Activated CD8-positive, alpha-beta memory T cell treated with anti-CD3 and anti-CD28 coated beads for 24 hours (primary cell): ENCODE measurements at places on chromosomes 3 and 15.

DNA sequence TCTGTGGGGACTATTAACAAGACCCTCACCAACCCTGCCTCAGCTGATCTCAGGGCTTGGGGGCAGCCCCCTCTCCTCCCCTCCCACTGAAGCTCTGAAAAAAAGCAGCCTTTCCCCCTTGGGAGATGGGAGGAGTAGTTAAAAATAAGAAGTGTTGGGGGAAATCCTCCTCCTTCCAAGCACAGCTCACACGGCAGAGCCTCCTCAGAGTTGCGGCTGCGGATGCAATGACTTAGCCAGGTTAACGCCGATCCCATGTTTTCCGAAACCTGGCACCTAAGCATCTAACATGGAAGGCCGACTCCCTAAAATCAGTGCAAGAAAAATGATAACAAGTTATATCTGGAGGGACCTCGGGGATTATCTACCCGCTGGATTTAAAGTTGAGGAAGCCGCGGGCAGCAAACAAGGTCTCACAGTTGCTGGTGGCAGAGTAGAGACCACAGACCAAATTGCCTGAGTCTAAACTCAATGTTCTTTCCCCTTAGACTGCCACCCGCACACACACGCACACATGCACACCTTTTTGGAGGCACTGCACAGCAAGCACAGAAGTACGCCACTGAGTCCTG is 1.1 kb upstream of the TPM1 start:
- DNase-seq = no peak

- peak; percentile 64 for DNase-seq
These were observed 1.6 kb downstream of the EIF4A2 start for GRCh38 chr3:186784820-186785494.

- peak; percentile 63 for DNase-seq
These were observed 50.0 kb downstream of the RLBP1 start for GRCh38 chr15:89171136-89172072.

DNA sequence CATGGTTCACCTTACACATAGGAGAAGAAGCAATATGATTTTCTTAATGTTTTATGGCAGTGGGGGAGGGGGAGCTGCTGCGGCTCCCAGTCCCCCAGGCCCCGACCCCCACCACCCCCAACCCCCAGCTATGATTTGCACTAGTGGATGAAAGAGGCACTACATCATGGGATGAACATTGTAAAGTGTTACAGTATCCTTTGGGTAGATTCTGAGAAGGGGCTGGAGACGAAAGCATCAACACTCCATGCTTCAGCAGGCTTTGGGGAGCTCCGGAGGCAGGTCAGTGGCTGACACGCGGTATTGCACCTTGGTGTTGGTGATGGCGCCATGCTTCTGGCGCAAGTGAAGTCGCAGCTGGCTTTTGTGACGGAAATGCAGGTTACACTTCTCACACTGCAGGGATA is 19.9 kb upstream of the RTP2 start:
- DNase-seq = no peak

- DNase-seq = no peak
These were observed 177.7 kb downstream of the VGLL4 start for GRCh38 chr3:11465744-11466616.

DNA sequence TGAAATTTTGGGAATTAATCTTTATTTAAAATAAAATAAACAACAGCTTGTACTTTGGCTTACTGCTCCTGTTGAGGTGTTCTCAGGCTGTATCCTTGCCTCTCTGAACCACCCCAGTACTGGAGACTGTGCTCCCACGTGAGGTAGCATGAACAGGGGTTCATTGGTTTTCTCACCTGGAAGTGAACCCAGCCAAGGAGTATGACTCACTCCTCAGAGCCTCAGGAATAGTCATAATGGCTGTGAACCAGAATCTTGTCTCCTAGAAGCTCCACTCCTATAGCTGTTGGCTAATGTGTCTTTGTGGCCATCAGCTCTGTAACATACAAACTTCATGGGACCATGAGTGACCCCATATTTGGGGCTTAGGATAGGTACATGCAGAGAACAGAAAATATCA is 122.5 kb upstream of the ST8SIA2 start:
- DNase-seq = no peak
